8988T (cell line): ENCODE measurements at places on chromosomes 2 and 18.

DNA sequence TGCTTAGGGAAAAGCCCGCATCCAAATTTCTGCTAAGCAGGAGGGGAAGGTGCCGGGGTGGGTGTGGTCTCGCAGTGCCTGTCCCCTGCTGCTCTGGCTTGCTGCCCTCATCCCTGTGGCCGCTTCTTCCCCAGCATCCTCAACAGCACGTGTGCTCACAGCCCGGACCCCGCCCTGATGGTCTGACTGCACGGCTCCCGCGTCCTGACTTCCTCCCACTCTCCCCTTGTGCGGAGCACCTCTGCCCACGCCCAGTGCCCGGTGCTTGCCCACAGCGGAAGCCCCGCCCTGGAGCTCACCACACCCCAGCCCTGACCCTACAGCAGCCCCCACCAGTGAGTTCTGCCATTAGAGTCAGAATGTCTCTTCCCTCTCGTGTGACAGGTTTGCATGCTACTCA lies 277.9 kb downstream of the NDUFA10 start:
- DNase-seq = no peak

- no peak for DNase-seq
Observed at GRCh38 chr18:79672490-79673276, 6.9 kb upstream of the CTDP1 start.

GRCh38 chr2:150293771-150294170 lies 193.7 kb downstream of the RND3 start:
- DNase-seq = no peak

DNA sequence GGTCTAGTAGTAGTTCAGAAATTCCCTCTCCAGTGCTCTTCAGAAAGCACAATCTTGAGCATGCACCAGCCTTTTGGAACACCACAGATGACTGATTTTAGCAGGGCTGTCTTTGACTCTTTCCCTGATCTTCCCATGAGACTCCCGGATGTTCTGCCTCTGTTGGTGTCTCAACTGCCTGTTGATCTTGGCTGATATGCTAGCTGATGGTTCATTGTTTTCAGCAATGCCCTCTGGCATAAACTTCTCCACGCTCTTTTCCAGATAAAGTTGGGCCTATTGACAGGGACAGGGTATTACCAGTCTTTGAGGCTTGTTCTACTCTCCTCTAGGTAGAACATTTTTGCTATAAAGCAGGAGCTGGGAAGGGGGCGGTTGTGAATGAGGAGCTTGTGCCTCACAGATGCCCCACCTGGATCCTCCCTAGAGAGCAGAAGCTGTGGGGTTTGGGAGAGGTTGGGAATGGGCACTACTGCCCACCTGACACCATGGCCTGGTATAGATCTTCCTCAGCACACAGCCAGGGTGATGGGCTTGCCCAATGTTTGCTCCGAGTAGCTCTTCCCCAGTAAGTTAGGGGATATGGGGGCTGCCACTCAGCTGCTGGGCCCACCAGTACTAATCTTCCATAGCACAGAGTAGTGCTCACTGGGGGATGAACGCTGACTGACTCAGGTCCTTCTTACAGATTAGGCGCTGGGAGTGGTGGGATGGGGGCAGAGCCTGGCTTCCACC lies 111.3 kb downstream of the PTGR3 start:
- DNase-seq = no peak

DNA sequence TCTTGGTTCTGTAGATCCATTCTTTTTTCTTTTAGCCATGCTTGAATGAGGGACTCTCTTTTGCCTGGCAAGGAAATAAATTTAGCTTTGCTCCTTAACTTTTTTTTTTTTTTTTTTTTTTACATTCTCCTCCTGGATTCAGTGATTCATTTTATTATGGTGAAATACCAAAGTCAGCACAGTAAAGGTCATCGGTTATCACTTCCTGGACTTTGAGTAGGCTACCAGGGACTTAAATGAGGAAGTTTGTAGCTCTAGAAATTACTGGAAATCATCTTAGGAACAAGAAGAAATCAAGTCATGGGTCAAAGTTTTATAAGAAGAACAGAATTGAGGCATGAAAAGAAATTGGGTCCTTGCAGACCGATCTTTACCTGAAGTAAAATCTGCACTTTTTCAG lies 75.0 kb downstream of the SOCS6 start:
- DNase-seq = no peak

DNA sequence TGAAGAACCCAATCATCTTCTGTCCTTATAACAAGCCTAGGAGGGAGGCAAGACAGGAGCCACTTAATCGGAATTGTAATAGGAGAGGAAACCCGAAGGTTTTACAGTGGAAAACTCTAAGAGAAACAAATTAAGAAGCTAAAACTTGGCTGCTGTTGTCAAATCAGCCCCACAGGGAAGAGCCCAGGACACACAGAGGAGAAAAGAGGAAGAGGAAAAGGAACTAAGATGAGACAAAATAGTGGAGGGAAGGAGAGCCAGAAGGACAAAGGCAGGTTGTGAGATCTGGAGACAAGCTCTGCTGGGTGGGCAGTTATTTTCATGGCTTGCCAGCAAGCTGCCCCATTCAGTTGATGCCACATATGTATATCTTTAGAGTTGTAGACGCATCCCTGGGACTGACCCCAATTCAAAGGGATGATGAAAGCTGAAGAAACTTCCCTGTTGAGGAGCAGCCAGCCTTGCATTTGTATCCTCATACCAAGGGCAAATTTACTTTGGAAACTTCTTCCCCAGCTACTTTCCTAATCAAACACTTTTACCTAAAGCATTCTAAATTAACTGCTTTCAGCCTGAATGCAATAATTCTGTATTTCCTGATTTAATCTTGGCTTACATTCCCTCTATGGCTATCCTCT lies 499.8 kb upstream of the MEIS1 start:
- no peak for DNase-seq

GRCh38 chr2:40859617-40860016 lies 407.7 kb upstream of the SLC8A1 start:
- DNase-seq = no peak

- DNase-seq = no peak
Observed at GRCh38 chr2:66050392-66050791, 384.5 kb upstream of the MEIS1 start.

DNA sequence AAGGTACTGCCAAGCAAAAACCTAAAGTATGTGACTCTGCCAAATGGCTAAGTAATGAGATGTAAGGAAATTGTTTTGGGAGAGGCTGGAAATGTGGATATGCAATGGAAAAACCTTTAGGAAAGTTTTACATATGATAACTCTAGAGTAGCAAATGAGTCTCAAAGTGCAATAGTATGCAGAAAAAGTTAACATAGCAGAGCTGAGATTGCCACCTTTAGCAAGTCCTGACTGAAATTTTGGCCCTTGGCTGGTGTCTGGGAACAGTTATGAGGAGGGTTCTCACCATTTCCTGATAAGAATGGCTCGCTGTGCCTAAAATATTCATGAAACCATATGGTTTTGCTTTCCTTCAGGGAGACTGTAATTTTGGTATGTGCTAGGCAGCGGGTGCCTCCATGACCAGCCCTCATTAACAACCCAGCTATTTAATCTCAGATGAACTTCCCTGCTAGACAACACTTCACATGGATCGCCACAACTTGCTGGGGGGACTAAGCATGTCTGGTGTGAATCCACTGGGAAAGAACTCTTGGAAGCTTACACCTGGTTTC lies 72.3 kb upstream of the ERBB4 start:
- DNase-seq = no peak

DNA sequence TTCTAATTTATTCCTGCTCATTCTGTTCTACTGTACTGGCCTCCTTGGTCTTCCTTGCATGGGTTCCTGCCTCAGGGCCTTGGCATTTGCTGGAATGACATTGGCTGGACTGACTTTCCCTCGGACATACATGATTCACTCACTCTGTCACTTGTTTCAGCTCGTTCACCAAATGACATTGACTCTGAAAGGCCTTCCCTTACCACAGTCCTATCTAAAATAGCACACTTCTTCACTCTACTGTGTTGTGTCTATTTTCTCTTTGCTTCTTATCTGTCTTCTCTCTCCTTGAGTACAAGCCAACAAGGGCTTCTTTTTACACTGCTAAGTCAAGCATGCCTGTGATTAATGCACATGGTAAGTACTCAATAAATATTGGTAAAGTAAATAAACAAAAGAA lies 65.6 kb downstream of the SCG2 start:
- no peak for DNase-seq

- DNase-seq = no peak
Observed at GRCh38 chr2:25050128-25050527, 8.3 kb downstream of the EFR3B start.

DNA sequence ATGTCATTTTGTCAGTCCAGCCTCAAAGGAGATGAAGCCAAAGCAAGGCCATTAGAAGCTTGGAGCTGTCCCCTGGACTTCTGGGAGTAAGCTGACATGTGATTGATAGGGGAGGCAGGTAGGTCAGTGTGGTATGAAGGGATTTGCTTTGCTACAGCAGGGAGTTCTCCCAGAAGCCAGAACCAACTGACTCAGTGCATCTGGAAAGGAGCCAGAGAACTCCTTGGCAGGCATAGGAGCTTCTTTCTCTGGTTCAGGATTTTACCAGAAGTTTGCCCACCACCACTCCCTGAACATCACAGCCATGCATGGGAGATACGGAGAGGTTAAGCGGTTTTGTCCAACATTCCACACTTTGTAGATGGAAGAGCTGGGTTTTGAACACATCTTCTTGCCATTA lies 24.5 kb upstream of the KCNE4 start:
- DNase-seq = no peak

DNA sequence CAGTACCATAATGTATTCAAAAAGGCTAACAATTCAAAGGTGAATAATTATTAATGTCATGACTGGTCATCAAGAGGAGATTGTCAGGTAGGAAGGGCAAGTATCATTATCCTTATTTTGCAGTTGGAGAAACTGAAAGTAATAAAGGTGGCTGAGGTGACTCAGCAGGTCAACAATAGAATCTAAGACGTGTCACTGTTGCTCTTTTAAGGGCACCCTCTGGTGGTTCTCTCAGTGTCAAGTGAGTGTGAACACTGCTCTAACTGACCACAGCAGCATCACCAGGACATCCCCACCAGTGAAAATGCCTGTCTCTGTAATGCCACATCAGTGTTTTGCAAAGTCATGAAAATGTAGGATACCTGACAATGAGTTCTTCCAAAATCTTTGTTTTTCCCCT lies 69.7 kb downstream of the DCC start:
- DNase-seq = no peak

GRCh38 chr2:235141411-235142128 lies 189.8 kb downstream of the SH3BP4 start:
- no peak for DNase-seq
